ENCODE measurements at places on chromosomes 1 and 21. TPM values are rescaled to one million over a fixed set of nuclear protein-coding genes. Genes with fewer than 3 reads are reported as not detected.

Gene RASSF5
- 9.0 TPM for total RNA-seq

DNA sequence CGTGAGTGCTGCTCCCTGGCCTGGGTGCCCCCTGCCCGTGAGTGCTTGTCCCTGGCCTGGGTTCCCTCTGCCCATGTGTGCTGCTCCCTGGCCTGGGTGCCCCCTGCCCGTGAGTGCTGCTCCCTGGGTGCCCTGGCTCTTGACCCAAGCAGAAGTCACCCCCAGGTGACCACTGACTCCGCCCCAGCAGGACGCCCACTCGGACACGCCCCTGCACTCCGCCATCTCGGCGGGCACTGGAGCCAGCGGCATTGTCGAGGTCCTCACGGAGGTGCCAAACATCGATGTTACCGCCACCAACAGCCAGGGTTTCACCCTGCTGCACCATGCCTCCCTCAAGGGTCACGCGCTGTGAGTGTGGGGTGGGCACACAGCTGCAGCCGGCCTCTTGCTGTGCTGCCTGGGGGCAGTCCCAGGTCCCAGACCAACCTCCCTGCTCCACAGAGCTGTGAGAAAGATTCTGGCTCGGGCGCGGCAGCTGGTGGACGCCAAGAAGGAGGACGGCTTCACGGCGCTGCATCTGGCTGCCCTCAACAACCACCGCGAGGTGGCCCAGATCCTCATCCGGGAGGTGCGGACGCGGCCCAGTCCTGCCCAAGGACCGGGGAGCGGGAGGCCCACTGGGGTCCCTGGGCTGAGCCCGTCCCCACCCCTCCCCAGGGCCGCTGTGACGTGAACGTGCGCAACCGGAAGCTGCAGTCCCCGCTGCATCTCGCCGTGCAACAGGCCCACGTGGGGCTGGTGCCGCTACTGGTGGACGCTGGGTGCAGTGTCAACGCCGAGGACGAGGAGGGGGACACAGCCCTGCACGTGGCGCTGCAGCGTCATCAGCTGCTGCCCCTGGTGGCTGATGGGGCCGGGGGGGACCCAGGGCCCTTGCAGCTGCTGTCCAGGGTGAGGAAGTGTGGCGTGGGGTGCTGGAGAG lies 3.9 kb upstream of the MMP23B start:
- no peaks in the 10 kb centered on the region for H3K4me1 ChIP-seq
- peak; percentile 35 for DNase-seq
- H3K4me3 ChIP-seq = no peak overlapping the region
- H3K36me3 ChIP-seq = peaks cover 6% of the 10 kb centered on the region
- no peak overlapping the region for H3K27ac ChIP-seq

- no peak for DNase-seq
- H3K27ac ChIP-seq = no peak overlapping the region
- H3K36me3 ChIP-seq = no peaks in the 10 kb centered on the region
- no peaks in the 10 kb centered on the region for H3K27me3 ChIP-seq
- H3K4me1 ChIP-seq = no peaks in the 10 kb centered on the region
- no peak overlapping the region for H3K4me3 ChIP-seq
Observed at GRCh38 chr1:236119943-236120484, 22.3 kb upstream of the GPR137B start.

Gene AMY2A
- total RNA-seq = 4,541 TPM

Gene AADACL4
- not detected for total RNA-seq

DNA sequence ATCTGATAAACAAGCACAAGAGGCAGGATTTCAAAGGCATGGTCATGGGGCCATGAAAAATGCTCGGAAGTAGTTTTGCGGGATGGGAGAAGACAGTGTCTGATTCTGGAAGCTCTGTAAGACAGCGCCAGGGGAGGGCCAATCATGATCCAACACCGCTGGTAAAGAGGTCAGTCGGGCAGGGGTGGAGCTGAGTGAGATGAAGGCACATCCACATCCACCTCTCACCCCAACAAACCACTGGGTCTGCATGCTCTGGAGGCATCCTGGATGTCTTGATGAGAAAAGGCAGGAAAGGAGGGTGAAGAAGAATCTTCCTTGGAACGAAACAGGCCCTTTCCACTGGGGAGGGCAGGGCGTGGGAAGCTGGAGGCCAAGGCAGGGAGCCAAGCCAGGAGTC lies 288.3 kb downstream of the PCP4 start:
- H3K36me3 ChIP-seq = no peaks in the 10 kb centered on the region
- no peaks in the 10 kb centered on the region for H3K27me3 ChIP-seq
- H3K4me3 ChIP-seq = no peak overlapping the region
- no peak overlapping the region for H3K27ac ChIP-seq
- DNase-seq = no peak

DNA sequence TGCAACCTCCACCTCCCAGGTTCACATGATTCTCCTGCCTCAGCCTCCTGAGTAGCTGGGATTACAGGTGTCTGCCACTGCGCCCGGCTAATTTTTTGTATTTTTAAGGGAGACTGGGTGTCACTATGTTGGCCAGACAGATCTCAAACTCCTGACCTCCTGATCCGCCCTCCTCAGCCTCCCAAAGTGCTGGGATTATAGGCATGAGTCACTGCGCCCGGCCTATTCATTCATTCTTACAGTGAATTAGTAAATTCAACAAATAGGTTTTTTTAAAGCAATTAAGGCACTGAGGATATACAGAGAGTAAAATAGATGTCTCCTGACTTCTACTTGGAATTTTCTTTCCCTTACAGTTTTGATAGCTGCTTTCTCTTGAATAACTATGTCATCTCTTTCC lies 43.5 kb downstream of the CDC42 start:
- H3K27ac ChIP-seq = no peak overlapping the region
- no peak for DNase-seq
- no peaks in the 10 kb centered on the region for H3K4me1 ChIP-seq
- H3K36me3 ChIP-seq = no peaks in the 10 kb centered on the region
- no peak overlapping the region for H3K4me3 ChIP-seq

GRCh38 chr1:10031461-10031860 lies 1.3 kb upstream of the UBE4B start:
- H3K4me1 ChIP-seq = peaks cover 10% of the 10 kb centered on the region
- no peak for DNase-seq
- no peak overlapping the region for H3K27ac ChIP-seq
- H3K27me3 ChIP-seq = no peaks in the 10 kb centered on the region
- no peaks in the 10 kb centered on the region for H3K36me3 ChIP-seq

- no peak overlapping the region for H3K4me3 ChIP-seq
- DNase-seq = no peak
- H3K4me1 ChIP-seq = no peaks in the 10 kb centered on the region
- H3K36me3 ChIP-seq = no peaks in the 10 kb centered on the region
Observed at GRCh38 chr1:61277121-61277690, 194.8 kb downstream of the NFIA start.

Gene NT5C1A
- 1.8 TPM for total RNA-seq
